ENCODE measurements at places on chromosomes 1 and 21.
A peak's percentile ranks its signal among the peaks of the same experiment; 100 is the strongest.

GRCh38 chr1:160664573-160665051, 17.8 kb upstream of the SLAMF1 start:
- no peak for DNase-seq

GRCh38 chr1:62810420-62811274, 26.7 kb downstream of the ATG4C start:
- DNase-seq, result peak; percentile 58

DNA sequence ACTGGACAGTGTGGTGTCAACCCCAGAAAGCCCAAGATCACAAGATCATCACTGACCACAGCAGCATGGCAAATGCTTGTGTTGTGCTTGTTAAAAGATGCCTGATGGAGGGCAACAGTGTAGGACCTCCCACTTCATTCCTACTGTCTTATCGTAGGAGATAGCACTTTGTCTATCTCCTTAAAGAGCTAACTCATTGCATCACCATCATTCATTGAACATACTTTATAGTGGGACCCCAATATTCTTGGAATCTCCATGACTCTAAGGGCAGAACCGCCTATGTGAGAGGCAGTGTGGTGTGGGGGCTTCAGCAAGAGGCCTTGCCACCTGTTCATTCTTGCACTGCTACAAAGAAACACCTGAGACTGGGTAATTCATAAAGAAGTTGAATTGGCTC, 5.0 kb upstream of the SH2D1B start:
- no peak for DNase-seq

DNA sequence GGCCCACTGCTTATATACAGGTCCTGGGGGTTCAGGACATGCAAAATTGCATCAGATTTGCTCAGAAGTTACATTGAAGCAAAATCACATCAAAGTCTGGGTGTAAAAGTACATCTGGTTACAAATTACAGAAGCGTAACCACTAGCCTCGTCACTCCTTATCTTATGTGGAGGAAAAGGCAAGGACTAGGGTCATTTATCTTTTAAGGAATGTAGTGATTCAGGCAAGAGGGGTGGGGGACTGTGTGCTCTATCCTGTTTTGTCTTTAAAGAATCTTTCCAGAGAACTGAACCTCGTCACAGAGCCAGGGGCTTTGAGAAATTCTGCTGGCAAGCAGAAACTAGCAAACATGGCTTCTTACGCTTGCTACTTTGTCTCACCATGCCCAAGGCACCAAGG, 61.1 kb upstream of the RAB4A start:
- no peak for DNase-seq

DNA sequence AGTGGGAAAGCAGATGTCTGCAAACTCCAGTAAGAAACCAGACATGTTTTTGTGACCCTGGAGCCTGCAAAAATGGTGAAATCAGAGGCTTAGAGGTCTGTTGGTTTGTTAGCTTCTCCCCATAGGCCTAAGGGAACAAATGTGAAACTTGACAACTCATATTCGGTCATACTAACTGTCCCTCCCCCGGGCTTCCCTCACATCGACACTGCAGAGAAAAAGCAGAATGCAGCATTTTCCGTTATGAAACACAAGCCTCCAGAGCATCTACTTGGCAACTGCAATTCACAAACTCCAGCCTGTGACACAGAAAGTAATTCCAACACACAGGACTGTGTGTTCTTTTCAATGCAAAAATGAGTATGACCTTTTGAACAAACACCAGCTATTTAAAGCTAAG, 3.7 kb downstream of the KCNA2 start:
- no peak for DNase-seq

GRCh38 chr1:53296117-53296749, 31.6 kb downstream of the LRP8 start:
- DNase-seq, result no peak

DNA sequence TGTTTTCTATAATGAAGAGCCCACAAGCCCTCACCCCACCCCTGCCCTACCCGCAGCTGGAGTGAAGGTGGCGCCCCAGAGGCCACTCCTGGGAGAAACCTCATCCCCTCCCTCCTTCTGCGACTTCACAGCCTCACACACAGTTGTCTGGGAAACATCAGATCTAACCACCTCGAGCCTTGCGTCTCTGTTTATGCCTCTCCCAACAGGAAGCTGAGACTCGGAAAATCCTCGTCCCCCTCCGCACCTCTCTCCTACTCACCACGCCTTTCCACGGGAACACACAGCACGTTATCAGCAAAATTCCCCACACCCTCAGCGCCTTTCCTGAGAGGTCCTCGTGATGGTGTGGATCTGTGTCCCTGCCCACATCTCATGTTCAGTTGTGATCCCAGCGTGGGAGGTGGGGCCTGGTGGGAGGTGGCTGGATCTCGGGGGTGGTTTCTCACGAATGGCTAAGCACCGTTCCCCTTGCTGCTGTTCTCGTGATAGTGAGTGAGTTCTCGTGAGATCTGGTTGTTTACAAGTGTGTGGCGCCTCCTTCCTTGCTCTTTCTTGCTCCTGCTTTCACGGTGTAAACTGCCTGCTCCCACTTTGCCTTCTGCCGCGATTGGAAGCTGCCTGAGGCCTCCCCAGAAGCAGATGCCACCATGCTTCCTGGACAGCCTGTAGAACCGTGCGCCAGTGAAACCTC, 190.6 kb downstream of the KIF26B start:
- DNase-seq, result no peak

- DNase-seq, result no peak
These were observed 9.2 kb upstream of the CDC42 start for GRCh38 chr1:22043198-22043769.

DNA sequence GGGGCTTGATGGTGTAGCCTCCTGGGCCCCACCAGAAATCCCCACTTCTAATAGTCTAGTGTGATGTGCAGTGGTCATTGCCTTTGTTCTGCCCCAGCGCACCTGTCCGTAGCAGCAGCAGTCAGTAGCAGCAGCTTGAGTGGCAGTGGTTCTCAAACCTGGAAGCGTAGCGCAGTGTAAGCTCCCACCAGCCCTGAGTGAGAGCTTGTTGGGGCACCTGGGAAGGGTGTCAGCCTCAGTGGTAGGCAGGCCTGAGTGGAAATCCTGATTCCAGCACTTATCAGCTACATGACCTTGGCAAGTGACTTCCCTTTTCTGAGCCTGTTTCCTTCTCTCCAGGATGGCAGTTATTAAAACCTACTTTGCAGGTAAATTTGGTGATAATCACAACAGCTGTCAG, 41.6 kb upstream of the EPHA8 start:
- DNase-seq, result no peak

GRCh38 chr1:238727670-238728069, 658.7 kb upstream of the CHRM3 start:
- no peak for DNase-seq

GRCh38 chr1:14262637-14263036, 335.8 kb upstream of the KAZN start:
- no peak for DNase-seq
